ENCODE measurements at places on chromosomes 5 and 9.

- no peak for DNase-seq
These were observed 142.4 kb downstream of the ST8SIA4 start for GRCh38 chr5:100760688-100761087.

GRCh38 chr5:140358738-140359310, 1.2 kb upstream of the SLC4A9 start:
- DNase-seq, result no peak

GRCh38 chr5:180396926-180397325, 43.8 kb upstream of the GFPT2 start:
- no peak for DNase-seq

DNA sequence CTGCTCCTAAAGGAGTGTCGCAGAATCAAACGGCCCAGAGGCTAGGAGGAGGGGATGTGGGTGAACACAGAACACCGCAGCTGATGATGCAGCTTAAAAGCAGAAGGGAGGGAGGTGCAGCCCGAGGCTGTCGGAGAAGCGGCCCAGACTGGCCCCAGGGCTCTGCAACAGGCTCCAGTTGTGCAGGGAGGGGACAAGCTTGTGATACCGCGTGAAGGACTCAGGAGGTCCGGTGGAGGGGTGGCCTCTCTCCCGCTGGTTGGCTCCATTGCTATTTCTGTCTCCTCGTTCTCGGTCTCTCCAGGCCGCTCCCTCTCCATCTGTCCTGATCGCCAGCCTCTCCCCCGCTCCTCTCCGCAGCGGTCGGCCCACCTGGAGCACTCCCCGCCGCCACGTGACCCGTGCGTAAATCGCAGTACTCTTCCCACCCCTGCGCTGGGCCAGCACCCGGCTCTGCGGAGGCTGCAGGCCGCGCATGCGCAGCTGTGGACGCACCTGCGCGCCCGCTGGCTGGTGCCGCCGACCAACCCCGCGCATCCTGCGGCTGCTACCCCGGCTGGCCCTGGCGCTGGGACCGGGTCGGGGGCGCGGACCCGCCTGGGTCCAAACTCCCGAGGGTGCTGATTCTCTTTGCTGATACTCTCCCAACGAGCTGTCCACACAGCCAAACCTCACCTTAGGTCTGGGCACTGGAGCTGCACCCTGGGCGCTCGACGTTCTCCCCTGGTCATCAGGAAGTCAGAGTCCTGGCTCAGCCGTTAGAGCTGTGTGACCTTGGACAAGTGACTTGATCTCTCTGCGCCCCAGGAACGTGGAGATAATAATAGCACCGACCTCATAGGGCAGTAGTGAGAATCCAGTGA, 3.7 kb upstream of the STXBP1 start:
- DNase-seq, result peak; percentile 59

- no peak for DNase-seq
These were observed 335.6 kb downstream of the ZNF608 start for GRCh38 chr5:124410539-124411488.

DNA sequence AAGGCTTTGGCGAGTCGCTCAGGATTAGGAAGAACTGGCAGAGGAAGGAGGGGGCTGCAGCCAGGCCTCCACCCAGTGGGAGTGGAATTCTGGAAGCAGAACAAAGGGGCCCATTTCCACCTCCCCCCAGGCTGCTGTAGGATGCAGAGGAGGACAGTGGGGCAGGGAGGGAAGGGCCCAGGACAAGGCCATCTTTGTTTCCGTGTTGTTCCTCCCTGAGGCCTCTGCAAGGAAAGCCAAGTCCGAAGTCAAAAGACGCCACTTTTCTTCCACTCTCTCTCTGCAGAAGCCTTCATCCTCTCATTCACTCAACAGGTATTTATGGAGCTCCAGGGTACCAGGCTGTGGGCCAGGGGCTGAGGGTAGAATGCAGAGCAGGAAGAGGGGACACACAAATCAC, 70.7 kb downstream of the ENTREP1 start:
- no peak for DNase-seq

- no peak for DNase-seq
These were observed 35.1 kb downstream of the B4GALT1 start for GRCh38 chr9:33131790-33132772.

DNA sequence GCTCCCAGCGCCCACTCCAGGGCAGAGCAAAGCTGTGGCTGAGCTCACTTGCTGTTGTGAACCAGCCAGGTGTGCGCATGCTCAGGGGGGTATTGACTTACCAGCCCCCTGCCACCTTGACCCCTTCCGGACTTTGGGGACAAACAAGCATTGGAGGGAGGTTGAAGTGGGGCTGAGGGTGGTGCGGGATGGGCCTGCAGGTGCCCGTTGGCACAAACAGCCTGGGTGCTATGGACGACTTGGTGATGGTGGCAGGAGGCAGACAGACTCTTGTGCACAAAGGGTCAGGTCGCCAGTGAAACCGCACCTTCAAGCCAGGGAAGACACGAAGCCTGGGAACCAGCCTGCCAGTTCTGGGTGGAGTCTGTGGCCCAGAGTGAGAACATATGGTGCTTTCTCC, 858.5 kb upstream of the PTPRD start:
- DNase-seq, result no peak

GRCh38 chr5:120609570-120609969, 145.5 kb downstream of the PRR16 start:
- DNase-seq, result no peak

- no peak for DNase-seq
These were observed 95.0 kb downstream of the CFAP90 start for GRCh38 chr5:7755958-7756357.

GRCh38 chr5:10126900-10127299, 122.8 kb downstream of the ATPSCKMT start:
- no peak for DNase-seq

DNA sequence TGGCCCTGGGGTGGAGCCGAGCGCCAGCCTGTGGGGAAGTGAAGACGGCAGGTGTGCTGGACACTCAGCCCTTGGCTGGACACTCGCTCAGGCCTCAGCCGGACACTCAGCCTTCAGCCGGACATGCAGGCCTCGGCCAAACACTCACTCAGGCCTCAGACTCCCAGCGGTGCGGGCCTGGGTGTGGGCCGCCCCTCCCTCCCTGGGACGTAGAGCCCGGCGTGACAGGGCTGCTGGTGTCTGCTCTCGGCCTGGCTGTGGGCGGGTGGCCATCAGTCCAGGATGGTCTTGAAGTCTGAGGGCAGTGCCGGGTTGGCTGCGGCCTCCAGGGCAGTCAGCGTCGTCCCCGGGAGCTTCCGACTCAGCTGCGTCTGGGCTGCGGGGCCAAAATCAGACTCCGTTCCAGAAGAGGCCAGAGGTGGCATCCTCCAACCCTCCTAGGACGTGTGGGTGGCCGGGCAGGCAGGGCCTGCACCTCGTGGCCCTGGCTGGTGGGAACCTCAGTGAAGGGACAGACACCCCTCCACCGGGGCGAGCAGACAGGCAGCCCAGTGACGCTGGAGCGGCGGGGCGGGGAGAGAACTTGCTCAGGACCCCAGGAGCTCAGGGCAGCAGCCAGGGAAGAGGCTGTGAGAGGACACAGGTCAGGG, 28.4 kb downstream of the SLC6A18 start:
- no peak for DNase-seq

DNA sequence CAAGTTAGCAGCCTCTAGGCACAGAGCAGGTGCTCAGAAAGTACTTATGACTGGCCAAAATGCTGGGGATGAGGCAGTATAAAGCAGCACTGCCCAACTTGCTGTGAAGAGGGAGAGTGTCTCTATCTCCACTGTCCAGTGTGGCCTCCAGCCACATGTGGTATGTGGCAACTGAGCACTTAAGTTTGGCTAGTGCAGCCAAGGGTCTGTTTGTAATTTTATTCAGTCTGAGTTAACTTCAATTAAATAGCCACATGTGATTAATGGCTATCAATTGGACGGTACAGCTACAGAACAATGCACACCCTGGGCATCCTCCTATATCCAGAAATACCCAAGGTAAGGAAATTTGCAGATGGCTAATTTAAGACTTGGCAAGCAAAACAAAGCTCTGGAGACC, 26.9 kb downstream of the ROR2 start:
- no peak for DNase-seq
